ENCODE measurements at places on chromosomes 12 and 14.

GRCh38 chr12:122859303-122860039 lies 24.2 kb downstream of the HIP1R start:
- no peak for DNase-seq

DNA sequence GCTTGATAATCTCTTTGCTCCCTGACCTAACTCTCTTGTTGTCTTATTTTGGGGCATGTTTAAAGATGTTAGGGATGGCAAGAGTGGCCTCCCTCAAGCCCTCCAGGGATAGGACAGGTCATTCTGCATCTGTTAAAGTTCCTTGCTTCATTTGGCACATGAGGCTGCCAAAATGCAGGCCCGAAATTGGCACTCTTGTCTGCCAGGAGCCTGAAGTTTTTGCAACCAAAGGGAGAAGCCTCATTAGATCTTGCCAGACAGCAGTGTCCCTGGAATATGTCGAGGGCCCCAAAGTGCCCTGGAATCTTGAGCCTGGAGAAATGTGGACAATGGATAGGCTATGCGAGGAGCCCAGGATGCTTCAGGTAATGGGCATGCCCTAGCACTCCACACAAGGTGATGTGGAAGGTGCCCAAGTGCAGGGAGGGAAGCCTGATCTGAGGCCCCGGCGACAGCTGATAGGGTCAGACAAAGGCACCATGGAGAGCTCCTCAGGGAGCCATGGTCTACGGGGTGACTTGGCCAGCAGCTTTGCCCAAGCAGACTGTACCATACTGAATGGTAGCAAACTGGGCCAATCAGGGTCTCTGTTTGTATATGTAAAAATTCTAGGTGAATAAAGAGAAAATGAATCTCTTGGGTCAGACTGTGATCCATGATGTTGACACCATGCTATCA lies 173.0 kb upstream of the WSCD2 start:
- DNase-seq = no peak

DNA sequence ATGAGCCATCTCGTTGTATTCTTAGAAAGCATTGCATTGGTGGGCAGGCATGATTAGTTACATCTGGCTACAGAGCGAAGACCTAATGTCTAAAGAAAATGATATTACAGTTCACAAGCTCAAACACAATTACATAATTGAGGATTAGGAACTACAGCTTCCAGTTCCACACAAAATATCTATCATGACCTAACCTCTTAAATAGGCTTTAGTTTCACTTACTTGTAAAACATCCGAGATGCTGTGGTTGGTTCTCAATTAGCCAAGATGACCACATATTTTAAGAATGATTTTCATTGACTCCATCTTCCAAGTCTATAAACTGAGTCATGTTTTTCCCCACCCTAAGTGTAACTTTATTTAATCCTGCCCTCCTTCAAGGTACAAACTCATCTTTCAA lies 69.5 kb downstream of the LRIG3 start:
- no peak for DNase-seq

GRCh38 chr12:62631471-62632410 lies 165.1 kb downstream of the MON2 start:
- peak; percentile 71 for DNase-seq

DNA sequence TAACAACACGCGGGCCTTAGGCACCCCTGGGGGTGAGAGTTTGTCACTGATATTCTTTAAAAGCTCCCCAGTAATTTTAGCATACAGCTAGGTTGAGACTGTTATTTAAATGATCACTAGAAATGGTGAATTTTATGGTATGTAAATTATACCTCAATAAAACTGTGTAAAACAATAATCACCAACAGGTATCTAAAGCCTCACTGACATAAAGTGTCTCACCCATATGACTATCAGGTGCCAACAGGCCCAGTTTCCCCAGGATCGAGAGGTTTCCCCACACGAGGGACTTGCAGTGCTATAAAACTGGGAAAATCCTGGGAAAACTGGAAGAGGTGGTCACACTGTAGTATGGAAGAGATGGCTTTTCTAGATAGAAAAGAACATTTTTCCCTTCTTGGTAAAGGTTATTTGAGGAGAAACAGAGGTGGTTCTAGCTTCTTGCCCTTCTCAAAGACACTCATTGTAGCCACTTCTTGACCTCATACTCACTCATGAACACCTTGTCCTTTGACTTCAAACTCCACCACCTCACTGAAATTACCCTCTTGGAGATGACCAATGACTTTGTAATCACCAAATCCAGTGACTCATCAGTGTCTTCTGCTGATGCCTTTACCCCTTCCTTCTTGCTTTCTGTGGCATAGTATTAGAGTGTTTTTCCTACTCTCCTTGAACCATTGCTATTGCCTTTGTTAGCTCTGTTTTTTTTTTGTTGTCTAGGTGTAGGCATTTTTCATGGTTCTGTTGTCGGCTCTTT lies 24.8 kb upstream of the NUBPL start:
- no peak for DNase-seq

- no peak for DNase-seq
Observed at GRCh38 chr12:33439587-33440011, at the start of gene SYT10. Gene SYT10 (minus strand): TSS chr12:33439819. CDS start chr12:33439522, 297 bp downstream.

- DNase-seq = no peak
Observed at GRCh38 chr12:9027161-9028059, 38.1 kb downstream of the KLRG1 start.

DNA sequence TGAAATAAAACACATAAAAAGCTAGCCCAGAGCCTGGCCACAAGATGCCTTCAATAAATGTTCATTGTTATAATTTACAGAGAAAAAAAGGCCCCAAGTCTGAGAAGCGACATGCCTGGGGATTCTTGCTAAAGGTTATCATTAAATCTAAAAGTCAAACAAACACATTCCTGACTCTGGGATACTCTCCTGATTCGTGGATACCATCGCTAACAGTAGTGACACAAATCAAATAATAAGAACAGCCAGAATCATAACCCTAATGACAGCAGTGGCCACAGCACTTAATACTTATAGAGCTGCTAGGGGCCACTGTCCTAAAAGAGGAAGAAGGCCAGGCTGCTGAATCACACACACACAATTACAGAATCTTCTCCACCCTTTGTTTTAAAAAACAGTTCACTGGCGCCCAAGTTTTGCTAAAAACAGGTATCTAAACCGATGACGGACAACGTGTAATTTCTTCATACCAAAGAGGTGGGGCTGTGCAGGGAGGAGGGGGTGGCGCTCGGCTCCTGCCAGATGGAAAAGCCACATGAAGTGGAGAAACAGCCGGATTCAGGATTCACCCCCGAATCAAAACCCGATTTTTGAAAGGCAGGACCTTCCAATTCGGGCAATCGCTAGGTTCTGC lies 1.2 kb downstream of the CLIP1 start:
- DNase-seq = peak; percentile 31

DNA sequence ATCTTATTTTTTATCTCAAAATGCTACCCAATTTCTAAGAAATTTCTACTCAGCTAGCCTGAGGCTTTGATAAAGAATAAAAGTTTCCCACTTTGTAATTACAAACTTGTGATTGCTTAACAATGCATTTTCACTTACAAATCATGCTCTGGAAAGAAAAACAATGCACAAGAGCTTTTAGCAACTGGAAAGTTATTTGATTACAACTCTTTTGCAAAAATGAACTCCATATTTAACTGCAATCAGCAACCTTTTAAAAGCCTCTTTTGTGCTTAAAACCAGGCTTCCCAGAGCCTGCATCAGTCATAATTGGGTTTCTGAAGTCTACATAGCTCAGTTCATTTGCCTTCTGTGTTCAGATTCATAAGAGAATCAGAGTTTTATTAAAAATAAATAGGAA lies 395.2 kb downstream of the PAWR start:
- no peak for DNase-seq
